ENCODE measurements at places on chromosomes 7 and 10. TPM values are rescaled to one million over a fixed set of nuclear protein-coding genes. Genes with fewer than 3 reads are reported as not detected.

GRCh38 chr7:108308276-108308675 lies 148.0 kb downstream of the NRCAM start:
- ATAC-seq: no peak

- ATAC-seq: no peak
Observed at GRCh38 chr7:24341691-24342413, 57.9 kb downstream of the NPY start.

The PTPRN2 gene
- total RNA-seq: 0.48 TPM

GRCh38 chr10:112585960-112586359 lies 138.9 kb downstream of the VTI1A start:
- no peak for ATAC-seq

The MEPCE gene
- 65.2 TPM for total RNA-seq

DNA sequence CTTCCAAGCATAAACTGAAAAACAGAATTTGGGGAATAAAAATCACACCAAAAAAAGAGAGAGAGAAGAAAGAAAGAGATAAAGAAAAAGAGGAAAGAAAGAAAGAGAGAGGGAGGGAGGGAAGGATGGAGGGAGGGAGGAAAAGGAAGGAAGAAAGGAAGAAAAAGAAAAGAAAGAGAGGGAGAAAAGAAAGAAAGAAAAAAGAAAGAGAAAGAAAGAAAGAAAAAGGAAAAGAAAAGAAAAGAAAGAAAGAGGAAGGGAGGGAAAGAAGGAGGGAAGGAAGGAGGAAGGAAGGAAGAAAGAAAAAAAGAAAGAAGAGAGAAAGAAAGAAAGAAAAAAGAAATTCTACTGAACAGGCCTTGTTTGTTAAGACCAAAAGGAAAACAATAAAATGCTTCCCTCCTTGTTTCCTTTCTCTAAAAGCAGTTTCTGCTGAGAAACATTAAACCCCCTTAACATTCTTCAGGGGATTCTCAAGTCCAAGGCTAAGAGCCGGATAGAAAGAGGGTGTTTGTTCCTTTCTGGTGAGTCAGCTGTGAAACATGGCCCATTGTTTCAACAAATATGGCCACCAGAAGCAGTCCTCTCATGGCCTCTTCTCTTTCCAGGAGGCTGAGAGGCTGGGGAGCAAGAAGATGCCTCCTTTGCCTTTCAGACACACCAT lies 46.9 kb upstream of the GPAM start:
- ATAC-seq: no peak

The NUTM2E gene
- not detected for total RNA-seq

The ZNHIT1 gene
- 56.8 TPM for total RNA-seq

DNA sequence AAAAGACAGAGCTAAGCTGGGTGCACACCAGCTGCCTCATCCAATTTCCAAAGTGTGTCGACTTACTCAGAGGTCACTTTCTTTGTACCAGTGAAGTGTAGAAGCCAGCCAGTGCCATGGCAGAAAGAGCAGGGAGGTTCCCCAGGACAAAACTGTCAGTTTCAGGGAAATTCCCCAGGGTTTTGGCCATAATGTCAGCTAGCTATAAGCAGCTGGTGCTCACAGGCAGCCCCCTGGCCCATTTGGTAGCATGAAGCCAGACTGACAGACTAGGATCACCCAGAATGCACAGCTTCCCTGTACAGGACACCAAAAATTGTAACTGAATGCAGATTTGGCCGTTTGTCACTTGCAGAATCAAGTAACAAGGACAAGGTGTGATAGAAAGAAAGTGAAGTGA lies 28.6 kb downstream of the MRPL32 start:
- no peak for ATAC-seq

Data from activated T-helper 17 cell treated with anti-CD3 and anti-CD28 coated beads, Interleukin-2, amount 50 U/mL, for 72 hours (primary cell).